ENCODE measurements at places on chromosomes 12 and 14.

DNA sequence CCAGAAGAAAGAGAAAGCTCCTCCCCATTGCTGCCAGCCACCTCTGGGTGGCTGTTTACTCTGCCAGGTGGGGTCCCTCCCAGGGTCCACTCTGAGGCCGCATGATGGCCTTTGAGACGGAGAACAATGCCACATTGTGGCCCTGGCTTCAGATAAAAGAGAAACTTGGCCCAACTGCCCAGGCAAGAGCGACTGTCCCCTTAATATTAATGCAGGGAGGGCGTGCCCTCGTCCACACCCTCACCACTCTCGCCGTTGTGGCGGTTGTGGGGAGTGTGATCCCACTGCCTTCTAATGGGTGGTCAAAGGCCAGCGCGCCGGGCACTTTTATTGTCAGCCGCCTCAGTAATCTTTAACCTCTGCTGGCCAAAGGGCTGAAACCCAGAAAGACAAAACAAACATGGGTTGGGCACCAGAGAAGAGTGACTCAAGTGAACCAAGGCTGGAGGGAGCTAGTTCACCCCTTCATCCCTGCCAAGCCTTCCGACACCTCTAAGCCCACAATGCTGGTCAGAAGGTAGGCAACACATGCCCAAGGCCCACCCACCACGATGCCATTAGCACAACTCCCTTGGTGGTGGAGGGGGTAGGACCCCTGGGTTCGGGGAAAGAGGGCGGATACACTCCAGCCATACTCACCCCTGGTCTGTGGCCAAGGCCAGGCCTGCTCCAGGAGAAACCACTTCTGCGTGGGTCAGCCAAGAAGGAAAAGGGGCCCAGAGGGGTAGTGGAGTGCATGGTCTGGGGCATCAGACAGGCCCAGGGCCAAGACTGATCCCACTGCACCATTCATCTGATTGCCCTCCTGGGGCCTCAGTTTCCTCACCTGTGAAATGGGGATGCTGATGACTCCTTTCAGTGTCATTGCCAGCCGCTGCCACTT, 44.5 kb upstream of the BCL11B start:
- no peak for DNase-seq

- DNase-seq, result no peak
Observed at GRCh38 chr12:105279460-105280056, 43.6 kb upstream of the APPL2 start.

- no peak for DNase-seq
Observed at GRCh38 chr12:117498880-117499279, 137.5 kb upstream of the NOS1 start.

GRCh38 chr12:25771041-25771440, 187.4 kb upstream of the RASSF8 start:
- DNase-seq, result no peak

GRCh38 chr12:68789144-68789878, 18.7 kb upstream of the MDM2 start:
- no peak for DNase-seq

DNA sequence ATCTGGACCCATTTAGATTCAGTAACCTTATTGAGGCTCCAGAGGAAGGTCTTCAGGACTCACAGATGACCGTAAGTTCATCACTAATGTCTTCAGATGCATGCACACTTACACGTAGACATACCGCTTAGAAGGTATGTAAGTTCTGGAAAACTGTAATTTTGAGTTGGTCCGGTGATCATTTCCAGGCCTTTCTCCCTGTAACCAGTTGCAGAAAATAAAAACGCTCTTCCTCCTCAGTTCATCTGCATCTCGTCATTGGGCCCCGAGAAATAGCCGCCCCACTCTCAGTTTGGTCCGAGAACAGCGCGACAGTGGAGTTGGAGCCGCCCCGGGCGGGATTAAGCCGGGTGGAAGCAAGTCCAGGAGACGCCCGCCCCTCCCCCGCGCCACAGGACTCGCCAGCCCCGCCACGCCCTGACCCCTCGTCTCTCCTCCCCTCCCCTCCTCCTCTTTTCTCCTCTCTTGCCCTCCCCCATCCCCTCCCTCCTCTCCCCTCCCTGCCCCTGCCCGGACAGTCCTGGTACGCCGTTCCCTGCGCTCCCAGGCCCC, 83.7 kb downstream of the TNFAIP2 start:
- DNase-seq, result no peak

DNA sequence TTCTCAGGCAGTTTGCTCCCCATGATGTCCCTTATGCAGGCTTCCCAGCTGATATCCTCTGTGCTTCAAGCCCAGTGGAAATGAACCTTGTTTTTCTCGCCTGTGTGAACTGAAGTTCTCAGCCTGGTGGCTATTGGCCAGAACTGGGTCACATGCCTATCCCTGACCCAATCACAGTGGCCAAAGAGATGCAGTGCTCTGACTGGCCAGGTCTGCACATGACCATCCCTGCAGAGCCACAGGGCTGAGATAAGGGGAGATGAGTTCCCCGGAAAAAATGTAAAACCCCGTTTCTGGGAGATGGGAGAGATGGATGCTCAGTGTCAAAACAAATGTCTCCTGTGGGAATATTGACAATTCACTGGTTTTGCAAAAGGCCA, 34.7 kb upstream of the FZD10 start:
- no peak for DNase-seq

- no peak for DNase-seq
Observed at GRCh38 chr14:86672080-86672479, 1142.1 kb downstream of the FLRT2 start.

GRCh38 chr14:77039285-77040058, 11.0 kb upstream of the IRF2BPL start:
- no peak for DNase-seq

GRCh38 chr12:60805364-60805763, 1209.5 kb downstream of the SLC16A7 start:
- DNase-seq, result no peak

GRCh38 chr14:100885617-100886016, 17.9 kb downstream of the RTL1 start:
- no peak for DNase-seq

DNA sequence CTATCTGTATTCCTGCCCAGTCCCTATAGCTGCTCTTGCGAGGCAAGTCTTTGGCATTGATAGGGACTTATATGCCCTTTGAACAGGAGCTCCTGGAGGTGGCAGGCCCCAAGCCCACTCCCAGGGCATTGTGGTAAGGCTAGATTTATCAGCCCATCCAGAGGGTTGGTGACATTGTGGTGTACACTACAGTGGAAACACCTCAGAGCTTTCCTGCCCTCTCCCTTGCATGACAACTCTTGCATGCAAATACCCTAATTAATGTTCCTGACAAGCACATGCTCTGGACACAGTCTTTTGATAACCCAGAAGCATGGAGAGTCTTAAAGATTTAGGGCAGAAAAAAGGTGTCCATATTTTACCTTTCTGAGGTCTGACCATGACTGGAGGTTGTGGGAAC, 815 bp upstream of the RIPK3 start:
- no peak for DNase-seq

DNA sequence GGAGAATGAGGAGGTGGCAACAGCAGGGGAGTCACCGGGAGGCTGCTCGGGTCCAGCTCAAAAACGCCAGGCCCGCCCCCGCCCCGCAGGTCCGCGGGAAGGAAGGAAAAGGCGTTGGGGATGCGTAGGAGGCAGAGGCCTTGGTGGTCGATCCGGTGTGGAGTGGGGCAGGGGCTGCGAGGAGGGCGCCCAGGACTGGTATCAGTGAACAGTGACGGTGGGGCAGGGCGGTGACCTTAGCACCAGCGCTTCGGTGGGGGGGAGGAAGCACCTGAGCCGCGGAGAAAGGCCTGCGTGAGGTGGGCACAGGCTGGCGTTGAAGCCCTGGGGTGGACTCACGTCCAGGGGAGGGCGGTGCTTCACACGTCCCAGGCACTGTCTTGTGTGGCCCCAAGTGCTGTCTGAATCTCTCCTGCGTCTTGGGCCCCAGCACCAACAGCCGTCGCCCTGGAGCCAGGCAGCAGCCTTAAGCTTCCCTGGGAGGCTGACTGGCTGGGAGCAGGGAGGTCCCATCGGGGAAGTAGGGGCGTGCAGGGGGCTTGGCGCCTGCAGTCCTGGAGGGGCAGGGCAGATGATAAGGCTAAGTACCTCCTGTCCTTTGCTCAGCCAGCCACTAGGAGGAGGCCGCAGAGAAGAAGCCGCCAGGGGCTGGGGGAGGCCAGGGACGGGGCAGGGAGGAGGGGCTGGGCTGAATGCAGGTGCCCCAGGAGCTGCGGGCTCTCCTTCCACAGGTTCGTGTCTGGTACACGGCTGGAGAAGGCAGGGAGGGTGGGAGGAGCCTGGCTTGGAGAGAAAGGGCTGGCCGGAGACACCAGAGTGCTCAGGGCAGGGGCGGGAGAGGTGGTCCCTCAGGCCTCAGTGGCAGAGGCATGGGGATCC, 26.5 kb downstream of the ZBTB42 start:
- no peak for DNase-seq

- no peak for DNase-seq
Observed at GRCh38 chr12:89685363-89685972, 23.2 kb downstream of the ATP2B1 start.

DNA sequence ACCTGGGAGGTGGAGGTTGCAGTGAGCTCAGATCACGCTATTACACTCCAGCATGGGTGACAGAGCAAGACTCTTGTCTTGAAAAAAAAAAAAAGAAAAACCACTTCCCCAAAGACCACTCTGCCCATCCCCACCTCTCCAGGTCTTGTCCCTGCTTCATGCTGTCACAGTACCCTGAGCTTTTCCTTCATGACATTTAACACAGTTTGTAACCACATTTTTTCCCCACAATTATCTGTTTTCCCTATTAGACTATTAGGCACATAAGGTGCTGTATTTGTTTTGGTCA, 6.9 kb downstream of the HECTD1 start:
- DNase-seq, result no peak

- no peak for DNase-seq
Observed at GRCh38 chr14:40123816-40124215, 691.6 kb upstream of the FBXO33 start.

- no peak for DNase-seq
Observed at GRCh38 chr12:69662764-69663163, 36.3 kb downstream of the BEST3 start.

DNA sequence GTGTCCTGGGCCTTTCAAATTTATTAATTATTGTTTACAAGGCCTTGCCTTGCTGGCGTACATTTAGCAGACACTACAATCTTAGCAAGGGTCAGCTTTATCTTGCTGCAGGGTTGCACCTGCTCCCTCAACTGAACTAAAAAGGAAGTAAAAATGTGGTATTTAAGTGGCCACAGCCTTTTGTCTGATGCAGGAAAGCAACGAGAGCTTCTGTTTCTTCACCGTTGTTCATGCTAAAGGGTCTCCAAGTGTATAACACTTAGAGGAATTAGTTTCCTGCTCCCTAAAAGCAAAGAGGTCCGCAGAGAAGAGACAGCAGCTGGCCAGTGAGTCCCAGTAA, 62.8 kb upstream of the EGLN3 start:
- DNase-seq, result no peak

- DNase-seq, result no peak
Observed at GRCh38 chr12:118098911-118099671, 4.7 kb downstream of the VSIG10 start.

DNA sequence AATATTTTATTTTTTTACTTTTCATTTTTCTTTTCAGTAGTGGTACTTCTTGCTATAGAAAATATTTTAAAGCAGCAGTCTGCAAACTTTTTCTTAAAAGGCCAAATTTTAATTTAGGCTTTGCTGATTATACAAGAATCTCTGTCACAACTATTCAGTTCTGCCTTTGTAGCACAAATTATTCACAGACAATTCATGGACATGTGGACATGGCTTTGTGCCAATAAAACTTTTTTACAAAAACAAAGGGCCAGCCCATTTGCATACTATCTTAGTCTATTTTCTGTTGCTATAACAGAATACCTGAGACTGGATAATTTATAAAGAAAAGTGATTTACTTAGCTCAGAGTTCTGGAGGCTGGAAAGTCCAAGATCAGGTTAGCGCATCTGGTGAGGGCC, 17.1 kb downstream of the LLPH start:
- no peak for DNase-seq

DNA sequence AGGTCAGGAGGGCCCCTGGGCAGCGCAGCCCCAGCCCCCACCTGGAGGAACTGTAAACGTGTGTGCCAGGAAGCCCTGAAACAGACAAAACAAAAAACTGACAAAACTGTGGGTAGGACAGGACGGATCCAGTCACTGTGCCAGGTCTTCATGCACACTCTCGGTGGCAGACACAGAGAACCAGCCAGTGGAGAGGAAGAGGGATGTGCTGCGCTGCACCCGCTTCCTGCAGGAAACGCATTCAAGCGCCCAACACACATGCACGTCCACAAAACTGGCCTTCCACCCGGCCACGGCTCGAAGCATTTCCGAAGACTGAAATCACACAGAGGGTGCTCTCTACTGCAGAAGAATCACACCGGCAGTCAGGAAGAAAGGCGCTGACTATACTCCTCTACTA, 16.9 kb downstream of the BRF1 start:
- no peak for DNase-seq

GRCh38 chr14:36424478-36425102, 95.4 kb downstream of the NKX2-1 start:
- no peak for DNase-seq

- DNase-seq, result no peak
Observed at GRCh38 chr14:29842228-29842627, 85.4 kb downstream of the PRKD1 start.

- no peak for DNase-seq
Observed at GRCh38 chr14:94649543-94650443, 37.6 kb downstream of the SERPINA3 start.

DNA sequence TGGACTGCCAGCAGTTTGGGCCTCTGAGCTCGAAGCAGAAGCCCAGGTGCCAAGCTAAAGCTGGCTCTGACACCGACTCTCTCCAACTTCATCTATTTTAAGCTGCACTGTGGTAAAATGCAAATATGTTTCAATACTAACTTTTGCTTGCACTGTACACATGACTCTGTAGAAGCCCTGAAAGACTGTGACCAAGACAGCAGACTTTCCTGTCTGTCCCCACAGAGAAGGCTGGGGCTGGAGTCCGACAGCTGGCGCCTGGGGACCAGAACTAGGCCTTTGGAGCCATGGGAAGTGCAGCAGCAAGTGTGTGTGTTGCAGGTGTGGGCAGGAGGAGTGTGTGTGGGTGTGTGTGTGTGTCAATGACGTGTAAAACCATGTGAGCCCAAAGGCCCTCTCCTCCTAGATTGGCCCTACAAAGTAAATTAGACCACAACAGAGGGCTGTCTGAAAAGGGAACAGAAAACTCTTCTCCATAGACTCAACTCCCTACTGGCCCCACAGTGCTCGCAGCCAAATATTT, 16.4 kb upstream of the RAB35 start:
- no peak for DNase-seq

GRCh38 chr14:106844608-106845285, 1318.4 kb downstream of the TMEM121 start:
- DNase-seq, result no peak

DNA sequence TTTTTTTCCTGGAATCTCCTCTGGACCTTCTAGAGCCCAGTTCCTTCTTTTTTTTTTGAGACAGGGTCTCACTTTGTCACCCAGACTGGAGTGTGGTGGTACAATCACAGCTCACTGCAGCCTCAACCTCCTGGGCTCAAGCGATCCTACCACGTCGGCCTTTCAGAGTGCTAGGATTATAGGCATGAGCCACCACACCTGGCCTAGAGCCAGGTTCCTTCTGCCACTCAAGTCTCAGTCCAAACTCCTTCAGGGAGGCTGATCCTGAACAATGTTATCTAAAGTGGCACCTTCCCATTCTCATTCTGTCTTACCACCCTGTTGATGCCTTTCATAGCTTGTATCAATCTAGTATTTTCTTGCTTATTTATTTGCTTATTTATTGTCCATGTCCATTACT, 22.3 kb upstream of the ELK3 start:
- no peak for DNase-seq
